ENCODE measurements at places on chromosomes 16 and 17.

DNA sequence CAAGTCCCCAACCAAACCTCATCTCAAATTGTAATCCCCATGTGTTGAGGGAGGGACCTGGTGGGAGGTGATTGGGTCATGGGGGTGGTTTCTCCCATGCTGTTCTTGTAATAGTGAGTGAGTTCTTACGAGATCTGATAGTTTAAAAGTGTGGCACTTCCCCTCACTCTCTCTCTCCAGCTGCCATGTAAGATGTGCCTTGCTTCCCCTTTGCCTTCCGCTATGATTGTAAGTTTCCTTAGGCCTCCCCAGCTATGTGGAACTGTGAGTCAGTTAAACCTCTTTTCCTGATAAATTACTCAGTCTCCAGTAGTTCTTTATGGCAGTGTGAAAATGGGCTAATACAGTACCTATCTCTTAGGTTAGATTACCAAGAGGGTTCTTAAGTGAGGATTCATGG lies 5.8 kb downstream of the PMFBP1 start:
- ATAC-seq = no peak

GRCh38 chr17:81832608-81833159 lies 407 bp downstream of the MCRIP1 start:
- ATAC-seq = peak; percentile 38

GRCh38 chr17:42133461-42134041 lies 10.9 kb downstream of the HSPB9 start:
- no peak for ATAC-seq

GRCh38 chr16:86355951-86356350 lies 154.4 kb upstream of the FOXF1 start:
- ATAC-seq = no peak

DNA sequence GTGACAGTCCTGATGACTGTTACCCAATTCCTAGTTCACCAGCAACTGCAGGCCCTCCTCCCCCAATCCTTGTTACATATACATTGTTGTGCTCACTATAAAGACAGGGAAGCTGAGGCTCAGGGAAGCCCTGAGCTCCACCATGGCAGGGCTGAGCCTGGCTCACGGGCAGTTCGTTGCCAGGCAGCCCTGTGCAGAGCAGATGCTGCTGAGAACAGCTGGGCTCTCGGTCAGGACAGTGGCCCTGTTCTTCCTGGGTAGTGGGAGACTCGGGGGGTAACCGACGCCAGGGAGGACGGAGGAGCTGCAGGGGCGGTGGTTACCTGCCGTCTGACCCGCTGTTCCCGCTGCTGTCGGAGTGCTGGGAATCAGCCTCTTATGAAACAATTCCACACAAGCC lies 80.9 kb upstream of the ZNF469 start:
- ATAC-seq = no peak

- ATAC-seq = no peak
These were observed 621 bp upstream of the CSHL1 start for GRCh38 chr17:63911657-63912100.

DNA sequence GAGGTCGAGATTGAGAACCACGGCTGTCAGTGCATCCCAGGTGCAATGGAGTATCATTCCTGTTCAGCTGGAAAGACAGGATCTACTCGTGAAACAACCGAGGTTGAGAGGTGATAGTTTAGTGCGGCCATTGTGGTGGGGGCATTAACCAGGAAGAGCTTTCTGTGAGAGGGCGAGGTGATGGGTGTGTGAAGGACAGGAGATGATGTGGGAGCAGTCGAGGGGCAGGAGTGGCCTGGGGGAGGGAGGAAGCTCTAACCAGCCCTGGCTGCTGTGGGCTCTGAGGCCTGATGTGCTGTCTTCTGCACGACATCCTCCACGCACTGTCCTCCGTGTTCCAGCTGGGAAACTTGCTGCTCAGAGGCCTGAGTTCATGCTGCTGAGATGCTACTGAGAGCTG lies 22.0 kb downstream of the GOSR2 start:
- ATAC-seq = no peak

DNA sequence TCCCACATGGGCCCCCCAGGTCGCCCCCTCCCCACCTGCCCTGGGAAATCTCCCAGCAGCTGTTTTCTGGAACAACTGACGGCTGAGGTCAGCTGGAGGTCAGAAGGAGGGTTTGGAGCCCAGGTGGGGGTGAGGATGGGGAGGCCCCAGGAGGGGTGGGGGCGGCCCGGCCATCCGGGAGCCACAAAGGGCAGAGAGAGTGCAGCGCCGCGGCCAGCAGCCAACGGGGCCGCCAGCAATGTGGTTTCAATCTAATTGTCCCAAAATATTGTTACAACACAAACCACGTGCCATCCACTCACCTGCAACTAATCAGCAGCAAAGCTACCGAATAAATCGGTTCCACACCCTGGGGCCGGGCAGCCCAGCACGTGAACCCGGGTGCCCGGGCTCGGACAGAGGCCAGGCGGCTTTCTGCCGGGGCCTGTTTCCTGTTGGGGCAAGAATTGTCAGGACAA lies 28.3 kb upstream of the SLC38A10 start:
- no peak for ATAC-seq

- ATAC-seq = no peak
These were observed 33.1 kb downstream of the RAI1 start for GRCh38 chr17:17714261-17714866.

- peak; percentile 69 for ATAC-seq
These were observed 11.9 kb downstream of the TMEM204 start for GRCh38 chr16:1545044-1546040.

DNA sequence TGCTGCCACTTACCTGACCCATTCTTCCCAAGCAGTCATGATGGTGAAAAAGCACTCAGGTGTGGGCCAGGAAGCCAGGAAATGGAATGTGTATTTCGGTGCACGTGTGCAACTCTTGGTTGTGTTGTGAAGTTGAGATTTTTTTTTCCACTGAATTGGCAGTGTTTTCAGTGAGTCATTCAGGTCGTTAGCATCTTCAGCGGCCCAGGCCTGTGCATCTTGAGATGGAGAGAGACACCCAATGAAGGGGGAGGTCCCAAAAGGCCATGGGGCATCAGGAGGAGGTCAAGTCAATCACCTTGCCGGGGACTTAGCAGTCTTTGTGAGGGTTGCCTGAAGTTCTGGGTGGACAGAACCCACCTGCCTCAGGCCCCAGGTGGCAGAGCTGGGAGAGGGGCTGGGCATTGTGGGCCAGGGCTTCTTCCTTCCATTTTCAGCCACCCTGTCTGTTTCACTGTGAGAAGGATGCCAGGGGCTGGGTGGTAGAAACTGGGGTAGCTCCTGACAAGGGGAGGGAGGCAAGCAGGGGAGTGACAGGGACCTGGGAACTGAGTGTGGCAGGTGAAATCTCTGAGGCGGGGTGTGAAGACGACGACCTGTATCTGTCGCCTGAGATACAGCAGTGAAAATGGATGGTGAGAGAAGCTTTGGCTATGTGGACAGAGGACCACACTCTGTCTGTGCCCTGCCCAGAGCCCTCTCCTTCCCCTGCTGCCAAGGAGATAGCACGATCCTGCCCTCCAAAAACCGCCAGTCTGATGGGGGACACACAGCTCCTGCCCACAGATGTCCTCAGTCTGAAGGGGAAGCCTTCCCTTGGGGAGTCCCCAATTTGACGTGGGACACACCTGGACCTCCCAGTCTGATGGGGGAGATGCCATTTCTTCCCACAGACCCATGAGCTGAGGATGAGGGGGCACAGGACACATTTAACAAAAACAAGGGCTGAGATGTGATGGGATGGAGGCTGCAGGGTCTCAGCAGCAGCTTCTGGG lies 11.9 kb downstream of the TBKBP1 start:
- no peak for ATAC-seq

DNA sequence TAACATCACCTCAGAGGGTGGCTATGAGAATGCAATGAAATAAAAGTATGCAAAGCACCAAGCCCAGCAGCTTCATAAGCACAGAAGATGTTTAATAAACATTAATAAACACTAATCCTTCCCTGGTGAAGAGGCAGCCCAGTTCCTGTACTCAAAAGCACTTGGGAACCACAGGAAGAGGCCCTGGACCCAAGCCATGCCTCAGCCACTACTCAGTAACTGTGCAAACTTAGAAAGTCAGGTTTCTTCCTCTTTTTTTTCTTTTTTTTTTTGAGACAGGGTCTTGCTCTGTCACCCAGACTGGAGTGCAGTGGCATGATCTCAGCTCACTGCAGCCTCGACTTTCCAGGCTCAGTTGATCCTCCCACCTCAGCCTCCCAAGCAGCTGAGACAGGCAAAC lies 5.3 kb downstream of the ARHGAP17 start:
- ATAC-seq = no peak

DNA sequence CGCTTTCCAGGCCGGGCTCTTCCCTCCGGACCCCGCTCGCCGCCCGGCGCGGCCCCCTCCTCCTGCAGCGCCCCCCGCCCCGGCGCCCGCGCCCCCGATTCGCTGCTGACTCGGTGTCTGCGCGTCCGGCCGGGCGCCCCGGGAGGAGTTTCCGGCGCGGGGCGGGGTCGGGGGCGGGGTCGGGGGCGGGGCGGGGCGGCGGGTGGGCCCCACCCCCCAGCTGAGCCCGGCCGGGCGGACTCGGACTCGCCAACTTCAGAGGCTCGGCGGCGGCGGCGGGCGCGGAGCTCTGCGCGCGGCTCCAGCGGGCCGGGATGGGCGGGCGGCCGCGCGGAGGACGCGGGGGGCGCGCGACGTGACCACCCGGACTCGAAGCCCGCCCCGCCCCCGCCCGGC lies at the start of gene METRNL:
METRNL (plus strand) TSS at position 258 of the 396 bp plus-strand sequence. CDS start 207 bp downstream, outside the sequence.
- ATAC-seq = peak; percentile 67

- peak; percentile 32 for ATAC-seq
These were observed 67.0 kb downstream of the PRMT7 start for GRCh38 chr16:68377667-68378393.

GRCh38 chr17:7476494-7476893 lies 2.9 kb downstream of the ZBTB4 start:
- no peak for ATAC-seq

- peak; percentile 0 for ATAC-seq
These were observed 68.0 kb downstream of the ABR start for GRCh38 chr17:1111599-1112443.

GRCh38 chr17:64073771-64074703 lies 53.6 kb upstream of the ICAM2 start:
- ATAC-seq = peak; percentile 23

GRCh38 chr17:66952681-66953629 lies 11.6 kb upstream of the CACNG4 start:
- no peak for ATAC-seq

DNA sequence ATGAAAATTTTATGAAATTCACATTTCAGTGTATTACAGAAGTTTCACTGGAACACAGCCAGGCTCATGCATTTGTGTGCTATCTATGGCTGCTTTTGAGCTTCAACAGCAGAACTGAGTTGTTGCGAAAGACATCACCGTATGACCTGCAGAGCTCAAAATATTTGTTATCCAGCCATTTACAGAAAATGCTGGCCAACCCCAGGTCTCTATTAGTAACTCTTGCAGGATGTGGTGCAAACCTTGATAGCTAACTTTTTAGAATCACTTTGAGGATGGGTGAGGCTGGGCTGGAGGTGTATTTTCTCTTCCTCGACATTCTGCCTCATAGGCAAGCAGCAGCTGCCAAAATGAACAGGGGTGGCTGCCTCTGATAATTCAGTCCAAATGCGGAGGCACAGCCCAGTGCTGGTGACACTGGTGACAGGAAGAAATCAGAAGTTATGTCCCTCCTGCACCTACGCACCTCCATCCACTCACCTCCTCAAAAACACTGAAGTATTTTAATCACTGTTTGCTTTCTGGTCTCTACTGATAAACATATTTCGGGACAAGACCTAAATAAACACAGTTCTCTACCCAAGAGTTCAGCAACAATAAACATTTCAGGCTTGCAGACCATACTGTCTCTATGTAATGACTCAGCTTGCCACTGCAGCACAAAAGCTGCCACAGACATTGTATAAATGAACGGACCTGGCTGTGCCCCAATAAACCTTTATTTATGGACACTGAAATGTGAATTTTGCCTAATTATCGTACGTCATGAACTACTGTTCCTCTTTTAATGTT lies 28.5 kb downstream of the ARHGAP17 start:
- peak; percentile 50 for ATAC-seq

DNA sequence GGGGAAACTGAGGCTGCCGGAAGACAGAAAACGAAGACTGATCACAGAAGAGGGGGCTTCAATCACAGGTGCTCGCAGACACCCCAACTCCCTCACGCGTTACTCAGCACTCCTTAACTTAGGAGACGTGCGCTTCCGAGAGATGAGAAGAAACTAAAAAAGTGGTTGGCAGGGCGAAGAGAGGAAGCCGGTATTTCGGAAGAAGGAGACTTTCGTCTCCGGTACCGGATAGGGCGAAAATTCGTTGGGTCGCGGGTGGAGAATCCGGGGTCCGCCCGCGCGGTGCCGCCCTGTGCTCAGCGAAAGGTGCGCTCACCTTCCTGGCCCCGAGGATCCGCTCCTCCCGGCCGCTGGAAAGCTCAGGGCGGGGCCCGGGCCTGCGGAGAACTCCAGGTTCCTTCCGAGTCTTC lies 917 bp upstream of the TBX2 start:
- no peak for ATAC-seq

DNA sequence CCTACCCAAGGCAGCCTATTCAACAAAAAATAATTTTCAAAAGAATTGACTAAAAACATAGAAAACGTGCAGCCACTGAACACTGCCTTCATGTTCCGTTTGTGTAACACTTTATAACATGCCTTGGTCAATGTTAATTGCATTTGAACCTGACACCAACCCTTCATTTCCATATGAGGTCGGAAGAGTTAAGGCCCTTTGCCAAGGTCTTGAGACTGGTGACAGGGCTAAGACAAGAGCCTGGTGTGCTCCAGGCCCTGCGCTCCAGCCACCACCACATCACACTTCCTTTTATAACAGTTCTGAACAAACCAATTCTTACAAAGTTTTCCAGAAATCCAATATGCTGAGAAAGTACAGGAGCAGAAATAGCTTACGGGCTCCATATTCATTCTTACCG lies 4.2 kb downstream of the BBS2 start:
- ATAC-seq = no peak

DNA sequence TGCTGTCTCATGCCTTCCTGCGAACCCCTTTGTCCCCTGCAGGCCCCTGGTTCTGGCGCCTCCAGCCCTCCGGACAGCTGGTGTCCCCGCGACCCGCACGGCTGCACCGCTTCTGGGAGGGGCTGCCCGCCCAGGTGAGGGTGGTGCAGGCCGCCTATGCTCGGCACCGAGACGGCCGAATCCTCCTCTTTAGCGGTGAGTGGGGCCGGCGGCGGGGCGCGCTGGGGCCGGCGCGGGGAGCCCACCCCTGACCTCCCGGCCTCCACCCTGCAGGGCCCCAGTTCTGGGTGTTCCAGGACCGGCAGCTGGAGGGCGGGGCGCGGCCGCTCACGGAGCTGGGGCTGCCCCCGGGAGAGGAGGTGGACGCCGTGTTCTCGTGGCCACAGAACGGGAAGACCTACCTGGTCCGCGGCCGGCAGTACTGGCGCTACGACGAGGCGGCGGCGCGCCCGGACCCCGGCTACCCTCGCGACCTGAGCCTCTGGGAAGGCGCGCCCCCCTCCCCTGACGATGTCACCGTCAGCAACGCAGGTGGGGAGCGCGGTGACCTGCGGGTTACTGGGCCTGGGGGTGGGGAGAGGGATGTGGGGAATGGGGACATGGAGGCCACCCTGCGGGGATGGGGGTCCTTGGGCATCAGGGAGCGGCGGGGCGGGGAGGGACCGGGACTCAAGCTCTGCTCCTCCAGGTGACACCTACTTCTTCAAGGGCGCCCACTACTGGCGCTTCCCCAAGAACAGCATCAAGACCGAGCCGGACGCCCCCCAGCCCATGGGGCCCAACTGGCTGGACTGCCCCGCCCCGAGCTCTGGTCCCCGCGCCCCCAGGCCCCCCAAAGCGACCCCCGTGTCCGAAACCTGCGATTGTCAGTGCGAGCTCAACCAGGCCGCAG lies 7.1 kb upstream of the IL32 start:
- ATAC-seq = no peak

GRCh38 chr16:27323781-27324561 lies 10.2 kb downstream of the IL4R start:
- ATAC-seq = no peak

Measured in gastroesophageal sphincter (tissue), 4 donors.